Posterior vena cava (tissue), 2 donors: ENCODE measurements at places on chromosomes 12 and 14.

DNA sequence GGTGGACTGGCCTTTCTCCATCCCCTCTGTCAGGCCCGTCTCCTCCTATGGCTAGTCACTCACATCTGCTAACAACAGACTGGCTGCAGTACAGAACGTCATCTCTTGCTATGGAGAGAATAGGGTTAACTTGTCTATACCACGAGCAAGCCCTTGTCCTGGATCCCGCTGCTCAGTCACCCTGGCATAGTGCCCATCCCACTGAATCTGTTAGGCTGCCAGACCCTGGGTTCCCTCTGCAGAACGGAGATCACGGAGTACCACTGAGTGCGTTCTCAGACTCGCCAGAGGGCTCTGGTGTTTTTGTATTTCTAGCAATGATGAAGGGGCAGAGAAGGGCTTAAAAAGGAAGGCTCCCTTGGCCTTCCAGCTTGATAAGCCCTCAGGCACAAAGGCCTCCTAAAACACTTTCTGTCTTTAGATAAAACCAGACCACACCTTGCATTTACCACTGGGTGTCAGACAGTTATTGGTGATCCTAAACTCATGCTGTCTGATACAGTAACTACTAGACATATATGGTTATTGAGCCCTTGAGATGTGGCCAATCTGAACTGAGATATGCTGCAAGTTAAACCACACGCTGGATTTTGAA is 6.3 kb upstream of the NRIP2 start:
- DNase-seq: no peak

DNA sequence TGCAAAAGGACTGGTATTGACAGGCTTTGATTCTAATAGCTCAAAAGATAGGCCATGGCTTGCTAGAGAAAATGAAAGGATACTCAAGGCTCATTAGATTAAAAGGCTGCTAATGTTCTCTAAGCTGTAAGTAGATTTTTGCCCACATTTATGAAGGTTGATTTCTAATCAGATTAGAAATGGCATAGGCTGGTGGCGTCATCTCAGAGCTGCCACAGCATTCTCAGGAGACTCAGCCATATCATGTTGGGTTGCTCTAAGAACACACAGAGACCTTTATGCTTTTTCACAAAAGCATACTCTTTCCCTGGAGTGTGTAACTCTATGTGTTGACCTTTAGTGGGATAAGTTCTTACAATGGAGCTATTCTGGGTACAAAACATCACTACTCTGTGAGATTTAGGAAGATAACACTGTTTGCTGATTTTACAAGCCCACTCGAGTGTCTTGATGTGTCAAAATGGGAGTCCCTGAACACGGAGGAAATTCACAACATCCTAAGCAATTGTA is 576.0 kb downstream of the NRXN3 start:
- DNase-seq: no peak

DNA sequence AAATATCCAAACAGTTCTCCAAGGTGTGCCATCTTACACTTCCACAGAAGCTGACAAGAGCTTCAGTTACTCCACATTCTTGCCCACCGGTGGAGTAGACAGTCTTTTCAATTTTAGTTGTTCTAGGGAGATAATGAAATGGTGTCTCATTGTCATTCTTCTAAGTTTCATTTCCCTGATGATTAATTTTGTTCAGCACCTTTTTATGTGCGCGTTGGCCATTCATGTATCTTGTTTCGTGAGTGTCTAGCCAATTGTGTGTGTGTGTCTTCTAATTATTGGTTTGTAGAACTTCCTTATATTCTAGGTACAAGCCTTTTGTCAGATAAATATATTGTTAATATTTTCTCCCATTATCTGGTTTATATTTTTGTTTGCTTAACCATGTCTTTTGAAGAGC is 63.1 kb downstream of the GLT1D1 start:
- no peak for DNase-seq

GRCh38 chr14:38125481-38126037 is 82.1 kb upstream of the SSTR1 start:
- no peak for DNase-seq

GRCh38 chr12:6438345-6438744 is 6.4 kb upstream of the CD27 start:
- DNase-seq: peak; percentile 59

GRCh38 chr14:101426466-101426865 is 134.8 kb upstream of the DIO3 start:
- no peak for DNase-seq

- DNase-seq: no peak
These were observed 358.7 kb downstream of the RAD51B start for GRCh38 chr14:68178282-68178681.

DNA sequence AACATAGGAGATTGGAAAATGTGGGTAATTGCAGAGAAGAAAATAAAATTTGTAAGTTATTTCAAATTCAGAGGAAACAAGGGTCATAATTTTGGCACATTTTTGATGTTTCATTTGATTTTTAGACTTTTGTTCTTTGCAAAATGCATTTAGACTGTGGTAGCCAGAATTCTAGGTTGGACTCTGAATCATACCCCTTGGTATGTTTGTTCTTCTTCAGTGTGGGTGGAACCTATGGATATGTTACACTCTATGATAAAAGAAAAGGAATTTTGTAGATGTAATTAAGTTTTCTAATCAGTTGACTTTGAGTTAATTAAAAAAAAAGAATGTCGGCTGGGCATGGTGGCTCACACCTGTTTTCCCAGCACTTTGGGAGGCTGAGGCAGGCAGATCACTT is 827.0 kb downstream of the AACS start:
- DNase-seq: no peak
